ENCODE measurements at places on chromosomes 11 and 22.

DNA sequence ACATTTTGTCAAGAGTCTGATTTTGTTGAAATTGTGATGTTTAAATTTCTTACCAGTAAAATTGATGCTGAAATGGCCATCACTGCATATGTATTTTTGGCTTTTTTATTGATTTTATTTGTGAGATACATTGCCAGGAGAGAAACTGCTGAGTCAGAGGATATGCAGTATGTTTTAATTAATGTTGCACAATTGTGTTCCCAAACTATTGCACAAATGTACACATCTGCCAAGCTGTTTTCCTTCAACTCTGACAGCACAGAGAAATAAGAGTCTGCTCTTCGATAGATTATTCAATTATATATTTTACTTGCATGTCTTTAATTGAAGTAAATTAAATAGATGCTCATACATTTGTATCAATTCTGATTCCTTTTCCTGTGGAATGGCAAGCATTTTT, 640.2 kb upstream of the LUZP2 start:
- no peak for DNase-seq

GRCh38 chr22:32080904-32081303, 37.8 kb downstream of the SLC5A1 start:
- DNase-seq, result peak; percentile 6

GRCh38 chr11:73252577-73253191, 19.5 kb upstream of the P2RY6 start:
- no peak for DNase-seq

DNA sequence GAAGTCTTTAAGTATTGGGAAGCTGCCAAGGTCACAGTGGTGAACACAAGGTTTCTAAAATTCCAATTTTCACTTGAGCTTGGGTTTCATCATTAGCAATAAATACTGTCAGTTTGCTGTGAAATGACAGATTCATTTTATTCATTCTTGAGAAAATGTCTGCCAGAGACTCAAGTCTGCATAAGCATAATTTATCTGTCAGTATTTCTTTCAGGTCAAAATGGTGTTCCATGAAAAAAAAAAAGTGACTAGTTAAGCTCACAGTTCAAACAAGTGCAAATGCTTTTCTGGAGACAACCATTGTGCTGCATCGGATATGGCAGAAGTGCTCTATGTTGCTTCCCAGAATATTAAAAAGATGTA, 8.1 kb upstream of the GDPD5 start:
- DNase-seq, result no peak

GRCh38 chr22:19526702-19527111, 2.5 kb upstream of the CLDN5 start:
- DNase-seq, result no peak

GRCh38 chr11:96189351-96189750, 153.6 kb downstream of the MAML2 start:
- no peak for DNase-seq

Measured in stimulated activated CD4-positive, alpha-beta T cell treated with anti-CD3 and anti-CD28 coated beads, TNF-alpha, amount 100 ng/mL, for 48 hours (primary cell).